ENCODE measurements at places on chromosomes 6 and 20. TPM values are rescaled to one million over a fixed set of nuclear protein-coding genes. Genes with fewer than 3 reads are reported as not detected.

GRCh38 chr6:148528292-148528691, 185.7 kb downstream of the SASH1 start:
- DNase-seq, result no peak

- no peak for DNase-seq
These were observed 32.1 kb downstream of the ADRM1 start for GRCh38 chr20:62334881-62335280.

- no peak for DNase-seq
These were observed 929.3 kb upstream of the MAN1A1 start for GRCh38 chr6:120278689-120279396.

GRCh38 chr6:15823838-15824414, 161.1 kb upstream of the DTNBP1 start:
- no peak for DNase-seq

The TRDN gene
- total RNA-seq, result 0.17 TPM

DNA sequence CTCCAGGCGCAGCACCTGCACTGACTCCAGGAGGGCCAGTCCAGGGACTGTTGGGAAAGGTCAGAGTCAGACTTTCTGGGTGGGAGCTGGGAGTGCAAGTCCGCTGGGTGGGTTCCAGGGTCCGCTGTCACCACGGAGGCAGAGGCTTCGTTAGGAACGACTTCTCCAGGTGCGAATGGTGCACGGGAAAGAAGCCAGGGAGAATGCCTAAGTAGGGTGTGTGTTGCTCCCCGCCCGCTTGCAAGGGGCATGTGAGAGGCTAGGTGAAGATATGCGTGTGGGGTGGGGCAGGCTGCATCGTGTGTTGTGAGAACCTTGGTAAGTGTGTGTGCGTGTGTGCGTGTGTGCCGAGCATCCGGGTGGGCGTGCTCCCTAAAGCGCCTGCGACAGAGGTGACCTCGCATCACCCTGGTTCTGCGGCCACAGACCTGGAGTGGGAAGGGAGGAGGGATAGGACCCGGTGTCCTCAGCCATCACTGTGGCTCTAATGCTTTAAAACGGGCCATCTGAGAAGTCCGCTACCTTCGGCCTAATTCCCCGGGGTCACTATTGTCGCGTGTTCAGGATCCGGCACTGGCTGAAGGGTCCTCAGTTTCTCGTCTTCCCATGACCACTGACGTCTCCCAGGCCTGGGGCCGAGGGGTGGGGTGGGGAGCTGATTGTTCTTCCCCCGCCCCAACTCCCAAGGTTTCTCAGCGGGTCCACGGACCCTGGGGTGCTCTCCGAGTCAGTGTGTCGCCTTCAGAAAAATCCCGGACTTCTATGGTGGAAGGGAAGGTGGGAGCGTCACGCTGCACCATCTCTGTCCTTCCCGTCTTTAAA, 6.1 kb downstream of the SLC32A1 start:
- no peak for DNase-seq

DNA sequence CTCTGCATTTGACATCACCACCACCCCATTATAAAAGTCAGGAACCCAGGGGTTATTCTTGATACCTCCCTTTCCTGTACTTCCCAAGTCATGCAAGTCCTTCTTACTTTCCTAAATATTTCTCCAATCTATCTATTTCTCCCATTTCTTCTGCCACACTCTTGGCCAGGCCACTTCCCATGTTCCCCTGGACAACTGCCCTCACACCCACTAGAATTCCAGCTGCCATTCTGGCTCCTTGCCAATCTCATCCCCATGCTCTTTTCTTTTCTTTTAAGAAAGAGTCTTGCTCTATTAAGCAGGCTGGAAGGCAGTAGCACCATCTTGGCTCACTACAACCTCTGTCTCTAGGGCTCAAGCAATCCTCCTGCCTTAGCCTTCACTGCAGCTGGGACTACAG, 15.2 kb downstream of the DEFB132 start:
- DNase-seq, result no peak

DNA sequence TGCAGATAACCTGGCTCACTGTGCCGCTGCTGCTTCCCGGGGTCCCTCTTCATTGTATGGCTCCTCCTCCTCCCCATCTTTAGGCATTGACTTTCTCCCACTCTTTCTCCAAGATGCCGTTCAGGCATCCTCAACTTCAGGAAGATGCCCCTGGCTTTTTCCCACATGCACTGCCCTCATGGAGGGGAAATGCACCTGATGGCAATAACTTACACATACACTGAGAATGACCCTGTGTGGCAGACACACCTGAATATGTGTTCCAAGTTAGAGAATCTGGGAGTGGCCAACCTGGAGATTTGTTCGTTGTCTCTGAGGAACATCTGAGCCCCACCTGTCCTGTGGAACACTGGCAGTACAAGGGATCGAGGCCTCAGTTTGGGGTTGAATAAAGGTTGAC, 273.9 kb upstream of the CHD6 start:
- DNase-seq, result no peak
